Calu3 (cell line): ENCODE measurements at places on chromosomes 1 and 21. TPM values are rescaled to one million over a fixed set of nuclear protein-coding genes. Genes with fewer than 3 reads are reported as not detected.

The SH2D5 gene
- total RNA-seq = 2.7 and 3.8 TPM in 2 replicates

The RHD gene
- total RNA-seq = not detected in 2 replicates

The NR1I3 gene
- not detected in 2 replicates for total RNA-seq

DNA sequence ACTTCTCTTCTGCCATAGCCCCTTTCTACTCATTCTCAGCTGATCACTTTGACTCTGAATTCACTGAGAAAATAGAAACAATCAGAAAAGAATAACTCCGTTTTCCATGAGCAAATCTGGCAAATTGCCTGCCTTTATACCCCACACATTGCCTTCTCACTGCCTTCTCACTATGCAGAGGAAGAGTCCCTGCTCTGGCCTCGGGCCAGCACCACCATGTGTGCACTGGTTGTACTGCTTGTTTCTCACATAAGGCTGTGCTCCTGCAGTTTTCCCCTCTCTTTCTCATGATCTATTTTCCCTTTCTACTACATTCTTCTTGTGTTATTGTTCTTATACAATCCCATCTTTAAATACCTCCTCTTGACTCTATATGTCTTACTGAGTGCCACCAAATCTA, 2.3 kb upstream of the HMGCS2 start:
- no peak for DNase-seq

DNA sequence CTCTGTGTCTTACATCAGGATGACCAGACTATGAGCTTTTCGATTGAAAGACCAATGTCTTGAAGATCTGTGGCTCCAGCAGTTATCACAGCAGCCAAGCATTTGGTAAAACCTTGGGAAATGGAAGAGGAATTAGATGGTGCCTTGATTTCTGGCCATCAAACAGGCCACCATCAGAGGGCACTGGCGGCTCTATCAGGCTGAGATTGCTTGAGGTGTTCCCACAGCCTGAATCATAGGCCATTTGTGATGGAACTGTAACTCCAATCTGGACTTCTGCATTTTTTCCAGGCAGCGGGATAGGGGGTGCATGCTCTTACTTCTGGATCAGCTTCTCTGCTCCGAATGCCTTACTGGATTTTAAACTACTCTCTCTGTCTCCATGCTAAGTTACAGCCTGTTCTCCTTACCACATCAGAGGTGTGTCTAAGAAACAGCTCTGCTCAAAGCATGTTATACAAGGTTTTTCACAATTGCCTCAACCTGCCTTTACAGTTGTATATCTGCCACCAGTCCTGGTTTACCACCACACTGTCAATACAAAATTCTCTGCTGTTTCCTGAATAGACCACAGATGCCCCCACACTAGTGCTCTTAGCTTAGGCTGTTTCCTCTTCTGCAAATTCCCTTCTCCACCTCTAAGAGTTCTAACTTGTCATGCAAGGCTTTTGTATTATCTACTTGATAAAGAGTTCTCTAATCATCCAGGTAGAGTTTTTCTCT, 180.9 kb downstream of the PTGER3 start:
- no peak for DNase-seq

DNA sequence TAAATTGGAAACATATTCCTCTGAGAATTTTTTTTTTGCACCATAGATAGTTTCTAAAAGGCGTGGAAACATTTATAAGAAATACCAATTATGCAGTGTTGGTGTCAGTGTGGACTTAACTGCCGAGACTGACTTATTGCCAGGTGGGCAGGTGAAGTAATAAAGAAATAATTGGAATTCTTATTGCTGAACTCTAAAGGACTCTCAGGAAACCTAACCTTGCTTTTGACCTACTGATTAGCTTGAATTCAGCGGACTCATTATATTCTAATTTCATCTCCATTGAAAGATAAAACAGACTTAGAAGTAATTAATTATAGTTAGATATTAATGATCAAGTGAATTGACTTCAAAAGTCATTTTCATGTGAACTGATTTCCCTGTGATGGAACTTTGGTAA, 26.3 kb downstream of the KCNK1 start:
- DNase-seq = no peak
